Eye (tissue), 1 donor: ENCODE measurements at places on chromosomes 1 and 21.

GRCh38 chr1:230423951-230424350, 2.2 kb downstream of the PGBD5 start:
- peak; percentile 14 for DNase-seq

DNA sequence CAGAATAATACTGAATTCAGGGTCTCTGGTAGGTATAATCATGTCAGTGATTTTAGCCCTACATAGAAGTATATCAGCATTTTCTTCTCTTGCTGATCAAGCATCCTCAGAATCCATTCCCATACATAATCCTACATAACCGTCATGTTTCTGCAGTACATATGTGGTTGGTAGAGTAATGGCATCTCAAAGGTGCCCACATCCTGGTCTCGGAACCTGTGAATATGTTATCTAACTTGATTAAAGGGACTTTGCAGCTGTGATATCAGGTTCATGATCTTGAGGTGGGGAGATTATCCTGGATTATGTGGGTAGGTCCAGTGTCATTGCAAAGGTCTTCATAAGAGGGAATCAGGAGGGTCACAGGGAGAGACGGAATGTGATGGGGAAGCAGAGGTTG, 69.4 kb upstream of the KIF1B start:
- DNase-seq = no peak

DNA sequence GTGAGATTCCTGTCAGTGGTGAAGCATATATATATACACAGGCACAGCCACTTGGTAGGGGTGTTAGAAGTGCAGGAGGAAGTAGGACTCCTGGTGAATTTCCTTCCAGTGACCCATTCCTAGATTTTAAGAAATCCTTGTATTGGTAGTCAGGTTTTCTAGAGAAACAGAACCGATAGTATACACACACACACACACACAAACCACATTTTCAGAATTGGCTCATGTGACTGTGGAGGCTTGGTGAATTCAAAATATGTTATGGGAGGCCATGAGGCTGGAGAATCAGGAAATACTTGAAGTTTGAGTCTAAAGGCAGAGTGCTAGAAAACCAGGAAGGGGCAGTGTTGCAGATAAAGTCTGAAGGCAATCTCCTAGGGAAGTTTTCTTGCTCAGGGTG, 114.2 kb downstream of the FCRL5 start:
- no peak for DNase-seq

- DNase-seq = no peak
Measured at GRCh38 chr1:106780066-106780465, 276.4 kb upstream of the PRMT6 start.

- no peak for DNase-seq
Measured at GRCh38 chr1:87812871-87813577, 484.3 kb downstream of the LMO4 start.

GRCh38 chr21:27257908-27258556, 291.1 kb upstream of the ADAMTS5 start:
- peak; percentile 53 for DNase-seq
